ENCODE measurements at places on chromosomes 3 and 15. TPM values are rescaled to one million over a fixed set of nuclear protein-coding genes. Genes with fewer than 3 reads are reported as not detected.

GRCh38 chr15:39432912-39433348, 147.9 kb upstream of the THBS1 start:
- DNase-seq: no peak
- H3K27ac ChIP-seq: no peak overlapping the region
- no peaks in the 10 kb centered on the region for H3K36me3 ChIP-seq
- peaks cover 12% of the 10 kb centered on the region for H3K4me1 ChIP-seq
- H3K27me3 ChIP-seq: peaks cover 50% of the 10 kb centered on the region

DNA sequence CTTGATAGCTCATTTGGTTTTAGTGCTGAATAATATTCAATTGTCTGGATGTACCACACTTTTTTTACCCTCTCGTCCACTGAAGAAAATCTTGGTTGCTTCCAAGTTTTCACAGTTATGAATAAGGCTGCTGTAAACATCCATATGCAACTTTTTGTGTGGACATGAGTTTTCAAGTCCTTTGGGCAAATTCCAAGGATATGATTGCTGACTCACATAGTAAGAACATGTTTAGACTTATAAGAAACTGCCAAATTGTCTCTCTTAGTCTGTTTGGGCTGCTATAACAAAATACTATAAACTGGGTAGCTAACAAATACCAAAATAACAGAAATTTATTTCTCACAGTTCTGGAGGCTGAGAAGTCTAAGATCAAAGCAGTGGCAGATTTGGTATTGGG, 59.5 kb upstream of the TNFSF10 start:
- H3K36me3 ChIP-seq: peaks cover 2% of the 10 kb centered on the region
- H3K27ac ChIP-seq: no peak overlapping the region
- no peak overlapping the region for H3K4me3 ChIP-seq
- no peak for DNase-seq
- H3K4me1 ChIP-seq: peaks cover 86% of the 10 kb centered on the region

- no peaks in the 10 kb centered on the region for H3K27me3 ChIP-seq
- H3K4me1 ChIP-seq: peaks cover 5% of the 10 kb centered on the region
- no peak overlapping the region for H3K4me3 ChIP-seq
- H3K27ac ChIP-seq: no peak overlapping the region
- no peak for DNase-seq
Observed at GRCh38 chr3:112579232-112579631, 17.4 kb downstream of the SLC35A5 start.

The PDZRN3 gene
- total RNA-seq: not detected

DNA sequence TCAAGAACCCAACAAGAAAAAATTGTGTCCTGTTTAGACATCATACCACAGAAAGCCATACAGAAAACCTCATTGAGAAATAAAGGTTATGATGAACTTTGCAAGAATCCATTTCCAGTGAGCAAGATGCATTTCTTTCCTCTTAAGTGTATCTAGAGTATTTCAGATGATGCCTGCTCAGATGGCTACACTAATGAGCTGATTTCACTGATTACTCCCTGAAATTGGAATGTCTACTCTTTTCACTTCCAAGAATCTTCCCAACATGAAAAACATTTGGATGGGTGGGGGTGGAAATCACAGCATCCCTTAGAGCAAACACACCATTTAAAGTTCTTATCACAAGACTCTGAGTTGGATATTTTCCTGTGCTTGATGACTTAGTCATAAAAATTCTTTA, 41.4 kb upstream of the IL12A start:
- H3K27ac ChIP-seq: no peak overlapping the region
- H3K36me3 ChIP-seq: no peaks in the 10 kb centered on the region
- no peak overlapping the region for H3K4me3 ChIP-seq
- no peaks in the 10 kb centered on the region for H3K4me1 ChIP-seq
- peaks cover 16% of the 10 kb centered on the region for H3K27me3 ChIP-seq

- H3K27me3 ChIP-seq: peaks cover 14% of the 10 kb centered on the region
- DNase-seq: peak; percentile 47
- H3K36me3 ChIP-seq: no peaks in the 10 kb centered on the region
- H3K4me3 ChIP-seq: no peak overlapping the region
- no peak overlapping the region for H3K27ac ChIP-seq
- no peaks in the 10 kb centered on the region for H3K4me1 ChIP-seq
Observed at GRCh38 chr3:138051947-138052802, 42.2 kb downstream of the CLDN18 start.

DNA sequence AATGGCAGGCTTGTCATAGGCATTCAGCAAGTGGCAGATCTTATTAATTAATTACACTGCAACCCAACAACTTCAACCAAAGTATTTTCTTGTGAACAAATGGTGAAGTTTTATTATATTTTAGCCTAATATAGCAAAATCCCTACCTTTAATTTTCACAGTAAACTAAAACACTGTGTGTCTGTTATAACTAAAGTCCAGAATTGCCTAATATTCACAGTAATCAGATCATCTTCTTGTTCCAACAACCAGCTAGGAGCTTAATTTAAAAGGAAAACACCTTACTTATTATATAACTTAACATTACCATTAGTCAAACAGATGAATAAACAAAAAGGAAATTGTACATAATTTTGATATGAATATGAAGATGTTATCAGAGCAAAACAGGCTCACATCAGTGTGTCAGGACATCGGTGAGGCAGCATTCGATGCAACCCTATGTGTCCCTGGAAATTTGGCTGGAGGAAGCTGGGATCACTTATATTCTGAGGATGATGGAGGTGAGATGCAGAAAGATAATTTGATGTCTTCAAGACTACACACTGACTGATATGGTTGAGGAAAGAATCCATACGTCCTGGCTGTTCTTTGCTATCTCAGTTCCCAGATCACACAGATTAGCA, 189.3 kb upstream of the EIF1B start:
- no peaks in the 10 kb centered on the region for H3K4me1 ChIP-seq
- no peak for DNase-seq
- H3K27me3 ChIP-seq: no peaks in the 10 kb centered on the region
- no peak overlapping the region for H3K4me3 ChIP-seq

- H3K27ac ChIP-seq: no peak overlapping the region
- H3K4me3 ChIP-seq: no peak overlapping the region
- no peaks in the 10 kb centered on the region for H3K27me3 ChIP-seq
- no peaks in the 10 kb centered on the region for H3K36me3 ChIP-seq
- H3K4me1 ChIP-seq: peaks cover 15% of the 10 kb centered on the region
Observed at GRCh38 chr15:40092256-40092978, 16.3 kb downstream of the BMF start.

The BMF gene
- 6.9 TPM for total RNA-seq

The LRRIQ4 gene
- total RNA-seq: not detected

DNA sequence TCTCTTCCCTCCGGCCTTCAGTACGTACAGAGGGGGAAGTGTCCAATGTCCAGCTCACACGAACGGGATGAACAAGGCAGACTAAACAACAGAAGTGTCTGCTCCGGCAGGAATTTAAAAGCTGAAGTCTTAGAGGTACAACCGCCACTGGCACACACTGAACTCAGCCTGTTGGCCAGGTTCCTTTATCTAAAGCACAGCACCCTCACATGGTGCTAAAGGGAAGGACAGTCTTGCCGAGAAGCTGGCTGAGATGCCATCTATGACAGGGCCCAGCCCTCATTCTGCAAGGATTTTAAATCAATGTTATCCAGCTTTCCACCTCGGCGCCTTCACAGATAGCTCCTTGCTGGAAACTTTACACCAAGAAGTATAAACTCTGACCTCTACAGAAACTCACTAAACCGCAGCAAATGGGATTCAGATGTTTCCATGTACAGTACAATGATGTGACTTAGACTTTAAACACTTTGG, 2.8 kb downstream of the ADAMTS17 start:
- peaks cover 33% of the 10 kb centered on the region for H3K4me1 ChIP-seq
- H3K36me3 ChIP-seq: no peaks in the 10 kb centered on the region
- peak; percentile 77 for DNase-seq
- peak overlapping the region; percentile 29 for H3K4me3 ChIP-seq
- H3K27ac ChIP-seq: no peak overlapping the region

The CFAP92 gene
- 0.24 TPM for total RNA-seq

The C3orf85 gene
- not detected for total RNA-seq

The CAMKV gene
- total RNA-seq: 0.39 TPM

DNA sequence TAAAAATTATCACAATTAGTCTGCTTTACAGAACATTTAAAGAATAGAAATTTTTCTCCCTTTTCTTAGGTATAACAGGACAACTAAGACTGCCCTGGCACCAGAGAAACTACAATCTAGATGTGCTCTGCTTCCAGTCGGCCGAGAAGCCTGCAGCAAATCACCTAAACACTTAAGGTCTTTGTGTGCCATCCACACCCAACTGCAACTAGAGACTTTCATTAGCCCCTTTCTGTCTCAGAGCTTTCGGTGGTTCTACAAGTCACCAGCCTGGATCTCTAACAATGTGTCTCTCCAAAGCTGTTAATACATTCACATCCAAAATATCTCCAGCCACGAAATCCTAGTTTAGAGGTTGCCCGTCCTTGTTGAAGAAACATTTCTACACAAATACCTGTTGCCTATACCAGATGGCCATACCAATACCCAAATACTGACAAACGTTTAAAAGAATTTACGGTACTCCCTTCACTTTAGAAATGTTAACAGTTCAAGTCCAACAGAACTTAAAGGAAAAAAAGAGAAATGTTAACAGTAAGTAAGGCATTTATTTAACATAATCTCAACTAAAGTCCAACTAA, 6.7 kb downstream of the PRC1 start:
- no peak overlapping the region for H3K27ac ChIP-seq
- H3K27me3 ChIP-seq: no peaks in the 10 kb centered on the region
- H3K36me3 ChIP-seq: peaks cover 23% of the 10 kb centered on the region
- no peak for DNase-seq
- H3K4me1 ChIP-seq: peaks cover 34% of the 10 kb centered on the region
- no peak overlapping the region for H3K4me3 ChIP-seq

DNA sequence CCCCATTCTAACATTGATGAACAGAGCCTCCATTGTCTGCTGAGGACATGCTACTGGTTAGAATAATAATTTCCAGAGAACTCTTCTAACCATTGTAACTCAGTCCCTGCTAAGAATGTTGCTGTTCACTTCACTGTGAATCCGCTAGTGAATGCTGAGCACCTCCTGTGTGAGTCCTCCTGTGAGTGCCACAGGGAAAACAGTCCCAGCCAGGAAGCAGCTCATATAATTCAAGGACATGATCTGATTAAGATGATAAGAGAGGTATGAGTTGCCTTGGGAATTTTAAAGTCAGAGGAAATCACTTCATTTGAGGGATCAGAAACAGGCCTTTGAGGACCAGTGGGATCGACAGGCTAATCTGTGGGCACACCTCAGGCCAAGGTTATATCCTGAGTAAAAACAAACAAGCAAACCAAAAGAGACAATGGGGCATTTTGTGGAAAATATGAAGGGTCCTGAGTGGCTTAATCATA, 33.9 kb upstream of the GPR160 start:
- no peak overlapping the region for H3K27ac ChIP-seq
- H3K27me3 ChIP-seq: no peaks in the 10 kb centered on the region
- no peak overlapping the region for H3K4me3 ChIP-seq
- H3K4me1 ChIP-seq: peaks cover 51% of the 10 kb centered on the region

The CTDSPL gene
- total RNA-seq: 3.7 TPM

DNA sequence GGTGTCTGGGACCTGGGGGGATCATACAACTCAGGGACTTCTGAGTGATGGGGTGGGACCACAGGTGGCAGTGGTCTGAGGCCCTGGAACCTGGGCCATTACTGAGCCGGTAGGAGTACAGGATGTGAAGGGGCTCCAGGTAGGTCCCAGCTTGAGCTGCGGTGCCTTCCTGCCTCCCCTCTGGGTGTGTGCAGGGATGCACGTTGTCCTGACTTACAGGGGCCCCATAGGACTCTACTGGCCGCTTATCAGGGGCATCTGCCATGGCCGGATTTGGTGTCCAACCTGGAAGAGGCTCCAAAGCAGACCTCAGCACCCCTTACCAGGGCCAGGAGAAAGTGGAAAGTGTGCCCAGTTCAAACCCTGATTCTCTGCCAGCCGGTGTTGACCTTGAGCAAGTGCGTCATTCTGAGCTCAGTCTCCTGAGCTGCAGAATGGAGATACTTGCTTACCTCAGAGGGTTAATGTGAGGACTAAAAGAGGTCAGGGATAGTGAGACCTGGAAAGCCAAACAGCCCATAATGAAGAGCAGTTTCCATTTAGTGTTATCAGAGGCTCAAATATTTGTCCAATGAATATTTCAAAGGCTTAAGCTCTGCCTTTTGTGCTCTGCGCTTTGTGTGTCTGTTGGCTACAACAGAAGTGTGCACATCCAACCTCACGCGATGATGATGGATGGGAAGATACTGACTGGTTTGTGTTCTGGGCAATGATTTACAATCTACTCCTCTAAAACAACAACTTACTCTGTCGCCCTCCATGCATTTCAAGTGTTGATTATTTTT, 35.4 kb upstream of the ESYT3 start:
- H3K4me1 ChIP-seq: no peaks in the 10 kb centered on the region
- H3K27me3 ChIP-seq: no peaks in the 10 kb centered on the region
- H3K36me3 ChIP-seq: no peaks in the 10 kb centered on the region

- peaks cover 55% of the 10 kb centered on the region for H3K4me1 ChIP-seq
- peak overlapping the region; percentile 46 for H3K4me3 ChIP-seq
- peak overlapping the region; percentile 86 for H3K27ac ChIP-seq
- peak; percentile 75 for DNase-seq
- H3K27me3 ChIP-seq: no peaks in the 10 kb centered on the region
Observed at GRCh38 chr3:52216585-52217408, 8.6 kb downstream of the TLR9 start.

- no peak for DNase-seq
- peaks cover 11% of the 10 kb centered on the region for H3K4me1 ChIP-seq
- H3K4me3 ChIP-seq: no peak overlapping the region
- H3K27me3 ChIP-seq: no peaks in the 10 kb centered on the region
Observed at GRCh38 chr15:41799488-41799805, 25.2 kb downstream of the MAPKBP1 start.

The ZNF774 gene
- total RNA-seq: 1.1 TPM

DNA sequence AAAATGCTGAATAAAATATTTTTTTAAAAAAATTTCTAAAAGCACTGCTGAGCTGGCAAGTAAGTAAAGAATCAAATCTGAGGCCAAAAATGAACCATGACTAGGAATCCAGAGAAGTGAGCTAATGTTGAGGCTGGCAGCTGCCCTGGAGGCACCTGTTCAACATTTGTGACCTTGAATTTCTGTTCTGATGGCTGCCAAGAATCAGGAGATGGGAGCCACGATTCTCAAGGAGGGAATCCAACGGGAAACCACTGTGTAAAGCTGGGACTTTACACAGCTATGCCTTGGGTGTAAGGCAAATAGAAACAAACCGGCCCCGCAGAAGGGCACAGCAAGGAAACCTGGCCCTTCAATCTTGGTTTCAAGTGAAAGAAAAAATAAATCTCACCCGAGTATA, 22.7 kb downstream of the HEG1 start:
- H3K36me3 ChIP-seq: peaks cover 27% of the 10 kb centered on the region
- no peak overlapping the region for H3K4me3 ChIP-seq
- H3K27ac ChIP-seq: no peak overlapping the region
- H3K27me3 ChIP-seq: no peaks in the 10 kb centered on the region
- peaks cover 22% of the 10 kb centered on the region for H3K4me1 ChIP-seq
- DNase-seq: no peak

DNA sequence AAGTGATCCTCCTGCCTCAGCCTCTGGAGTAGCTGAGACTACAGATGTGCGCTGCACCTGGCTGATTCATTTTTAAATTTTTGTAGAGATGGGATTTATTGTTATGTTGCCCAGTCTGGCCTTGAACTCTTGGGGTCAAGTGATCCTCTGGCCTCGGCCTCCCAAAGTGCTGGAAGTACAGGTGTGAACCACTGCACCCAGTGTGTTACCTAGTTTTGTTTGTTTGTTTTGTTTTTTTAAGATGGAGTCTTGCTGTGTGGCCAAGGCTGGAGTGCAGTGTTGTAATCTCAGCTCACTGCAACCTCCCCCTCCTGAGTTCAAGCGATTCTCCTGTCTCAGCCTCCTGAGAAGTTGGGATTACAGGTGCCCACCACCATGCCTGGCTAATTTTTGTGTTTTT, 12.1 kb downstream of the PTPN23 start:
- H3K4me3 ChIP-seq: no peak overlapping the region
- no peak for DNase-seq
- peaks cover 3% of the 10 kb centered on the region for H3K36me3 ChIP-seq
- H3K27ac ChIP-seq: no peak overlapping the region
- H3K4me1 ChIP-seq: peaks cover 21% of the 10 kb centered on the region
- no peaks in the 10 kb centered on the region for H3K27me3 ChIP-seq
